ENCODE measurements at places on chromosomes 4 and X.

GRCh38 chrX:38717871-38718270 lies 83.4 kb upstream of the MID1IP1 start:
- peak; percentile 33 for DNase-seq

GRCh38 chrX:10052906-10053625 lies 85.9 kb downstream of the CLDN34 start:
- DNase-seq = peak; percentile 25

DNA sequence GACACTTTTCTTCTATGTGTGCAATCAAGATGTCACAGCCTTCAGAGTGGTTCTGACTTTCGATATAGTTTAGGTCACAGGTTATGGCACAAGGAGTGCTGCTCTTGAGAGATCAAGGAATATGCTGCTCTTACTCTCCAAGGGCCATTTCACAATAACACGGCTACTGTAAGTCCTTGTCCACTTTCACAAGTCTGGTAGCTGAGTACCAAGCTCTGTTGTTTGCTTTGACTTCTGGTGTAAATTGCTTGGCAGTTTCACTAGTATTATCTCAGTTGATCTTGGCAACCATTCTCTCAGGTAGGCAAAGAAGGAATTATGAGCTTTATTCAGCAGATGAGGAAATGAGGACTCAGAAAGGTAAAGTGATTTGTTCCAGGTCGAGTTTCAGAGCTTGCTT lies 35.4 kb upstream of the SPANXB1 start:
- DNase-seq = no peak

DNA sequence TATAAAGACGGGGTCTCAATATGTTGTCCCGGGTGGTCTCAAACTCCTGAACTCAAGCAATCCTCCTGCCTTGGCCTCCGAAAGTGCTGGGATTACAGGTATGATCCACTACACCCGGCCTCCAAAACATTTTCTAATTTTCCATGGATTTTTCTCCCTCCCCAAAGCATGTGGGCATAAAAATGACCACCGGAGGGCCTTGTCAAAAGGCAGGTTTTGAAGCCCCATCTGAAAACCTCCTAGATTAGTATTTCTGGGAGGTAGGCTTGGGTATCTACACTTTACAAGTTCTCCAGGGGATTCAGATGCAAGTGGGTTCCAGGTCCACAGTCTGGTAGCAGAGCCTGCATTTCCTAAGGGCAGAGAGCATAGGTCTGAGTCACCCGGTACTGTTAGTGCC lies 1.4 kb upstream of the GPR173 start:
- peak; percentile 19 for DNase-seq

- no peak for DNase-seq
Measured at GRCh38 chr4:566508-567295, 9.4 kb downstream of the TMEM271 start.

- no peak for DNase-seq
Measured at GRCh38 chr4:91914176-91914804, 389.5 kb upstream of the GRID2 start.

GRCh38 chr4:101321481-101322042 lies 25.8 kb downstream of the PPP3CA start:
- DNase-seq = no peak

DNA sequence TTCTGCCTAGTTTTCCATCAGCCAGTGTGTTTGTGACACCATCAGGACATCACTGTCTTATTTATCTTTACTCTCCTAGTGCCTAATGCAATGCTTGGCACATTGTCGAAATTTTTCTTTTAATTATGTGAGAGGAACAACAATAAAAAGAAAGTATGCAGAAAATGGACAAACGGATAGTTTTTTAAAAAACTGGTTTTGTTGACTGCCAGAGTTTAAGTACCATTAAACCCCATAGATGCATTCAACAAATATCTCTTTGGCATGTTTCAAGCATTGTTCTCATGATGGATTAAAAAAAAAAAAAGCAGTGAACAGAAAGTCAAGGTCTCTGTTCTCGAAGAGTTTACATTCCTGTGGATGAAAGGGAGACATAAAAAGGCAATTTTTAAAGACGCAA lies 398.4 kb downstream of the PPP3CA start:
- no peak for DNase-seq

DNA sequence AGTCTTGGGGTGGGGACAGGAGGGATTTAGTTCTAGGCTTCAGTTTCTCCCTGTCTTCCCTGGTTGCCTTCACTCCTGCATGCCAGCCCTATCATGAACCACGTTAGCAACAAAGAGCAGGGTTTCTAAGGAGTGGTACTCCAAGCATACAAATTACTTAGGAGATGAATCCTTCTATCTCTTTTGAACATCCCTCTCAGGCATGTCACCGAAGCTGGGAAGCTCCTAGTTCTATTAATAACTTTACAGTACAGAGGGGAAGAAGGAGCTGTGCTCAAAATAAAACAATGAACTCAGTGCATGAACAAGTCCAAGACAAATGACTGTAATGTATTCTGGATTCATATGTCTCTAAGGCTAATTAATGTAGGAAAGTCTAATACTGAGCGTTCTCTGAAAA lies 450.6 kb upstream of the RASGEF1B start:
- no peak for DNase-seq

DNA sequence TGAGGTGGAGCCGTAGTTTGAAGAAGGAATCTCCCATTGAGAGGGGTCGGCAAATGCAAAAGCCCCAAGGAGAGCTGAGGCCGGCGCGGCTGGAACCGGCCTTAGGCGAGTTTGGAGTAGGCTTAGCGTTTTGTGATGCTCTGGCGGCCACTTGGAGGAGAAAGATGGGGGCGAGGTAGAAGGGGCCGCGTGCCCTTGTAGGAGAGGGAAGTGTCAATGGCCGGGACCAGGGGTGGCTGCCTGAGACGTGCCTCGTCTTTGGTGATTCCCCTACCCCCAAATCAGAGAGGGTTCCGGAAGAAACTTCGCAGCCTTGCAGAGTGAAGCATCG lies 11.7 kb downstream of the MSX1 start:
- DNase-seq = no peak

DNA sequence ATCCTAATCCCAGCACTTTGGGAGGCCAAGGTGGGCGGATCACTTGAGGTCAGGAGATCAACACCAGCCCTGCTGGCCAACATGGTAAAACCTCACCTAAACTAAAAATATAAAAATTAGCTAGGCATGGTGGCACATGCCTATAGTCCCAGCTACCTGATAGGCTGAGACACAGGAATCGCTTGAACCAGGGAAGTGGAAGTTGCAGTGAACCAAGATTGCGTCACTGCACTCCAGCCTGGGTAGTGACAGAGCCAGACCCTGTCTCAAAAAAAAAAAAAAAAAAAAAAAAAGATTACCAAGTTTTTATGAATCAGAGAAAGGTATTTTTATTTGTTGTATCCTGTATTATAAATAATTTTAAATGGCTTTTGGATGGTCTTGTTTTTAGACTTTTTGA lies 15.1 kb downstream of the TRAPPC11 start:
- no peak for DNase-seq

DNA sequence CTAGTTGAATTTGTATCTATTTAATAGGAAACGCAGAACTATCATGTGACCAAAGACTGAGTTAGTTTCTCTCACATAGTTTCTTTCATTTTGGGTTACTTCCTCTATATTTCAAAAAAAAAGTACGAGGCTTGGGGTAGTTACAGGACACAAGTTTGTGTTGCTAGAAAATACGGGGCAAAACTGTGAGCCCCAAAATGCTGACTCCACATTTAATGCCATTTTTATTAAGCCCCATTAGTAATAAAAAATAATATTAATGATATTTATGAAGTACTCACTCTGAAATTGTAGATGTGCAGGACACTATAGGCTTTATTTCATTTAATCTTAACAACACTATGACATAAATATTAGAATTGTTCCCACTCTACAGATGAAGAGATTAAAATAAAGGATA lies 268.6 kb downstream of the DTHD1 start:
- DNase-seq = no peak

Data from lung microvascular endothelial cell (primary cell).